ENCODE measurements at places on chromosomes 3 and 15.

DNA sequence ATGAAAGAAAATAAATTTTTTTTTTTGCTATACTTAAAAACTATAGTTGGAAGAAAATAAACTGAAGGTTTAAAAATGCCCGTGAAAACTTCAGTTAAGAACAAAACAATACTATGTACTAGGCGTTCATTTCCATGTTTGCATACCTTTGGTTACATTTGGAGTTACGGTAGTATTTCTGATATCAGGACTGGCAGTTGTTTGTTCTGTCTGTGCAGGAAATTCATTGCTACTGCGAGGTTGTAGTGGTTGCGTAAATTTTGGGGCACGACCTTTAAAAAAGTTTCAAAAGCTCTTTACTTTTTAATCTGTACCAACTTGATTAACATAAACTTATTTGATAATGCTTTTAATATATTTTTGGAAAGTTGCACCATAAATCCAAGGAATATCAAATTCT lies 47.9 kb downstream of the ST3GAL6 start:
- no peak for DNase-seq

DNA sequence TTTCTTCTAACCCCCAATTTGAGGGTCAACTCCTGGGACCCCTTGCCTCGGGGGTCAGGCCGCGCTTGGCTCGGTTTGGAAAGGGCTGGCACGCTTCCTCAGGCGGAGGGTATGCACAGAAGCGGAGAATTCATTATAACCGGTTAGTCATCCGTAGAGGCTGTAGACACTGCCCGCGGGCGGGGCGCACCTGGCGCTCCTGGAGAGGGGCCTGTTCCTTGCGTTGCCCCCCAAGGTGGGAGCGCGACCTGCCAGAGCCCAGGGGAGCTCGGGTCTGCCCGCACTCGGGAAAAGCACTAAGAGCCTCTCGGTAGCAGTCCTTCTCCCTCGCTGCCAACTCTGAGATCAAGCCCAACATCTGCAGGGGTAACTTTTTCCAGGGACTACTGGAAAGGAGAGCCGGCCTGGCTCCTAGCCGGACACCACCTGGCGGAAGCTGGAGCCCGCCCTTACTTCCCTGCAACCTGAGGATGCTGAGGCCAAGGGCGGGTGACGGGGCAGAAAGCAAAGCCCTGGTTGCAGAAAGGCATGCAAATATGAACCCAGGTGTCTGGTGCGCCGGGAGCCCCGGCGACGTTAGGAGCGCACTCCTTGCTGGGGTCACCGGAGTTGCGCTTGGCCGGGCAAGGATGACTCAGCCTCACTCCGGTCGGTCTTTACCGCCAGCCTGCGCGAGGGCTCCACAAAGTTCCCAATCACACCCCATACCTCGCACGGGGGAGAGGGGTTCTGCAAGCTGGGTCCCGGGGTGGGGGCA lies 1.5 kb upstream of the CACNA2D3 start:
- peak; percentile 32 for DNase-seq

DNA sequence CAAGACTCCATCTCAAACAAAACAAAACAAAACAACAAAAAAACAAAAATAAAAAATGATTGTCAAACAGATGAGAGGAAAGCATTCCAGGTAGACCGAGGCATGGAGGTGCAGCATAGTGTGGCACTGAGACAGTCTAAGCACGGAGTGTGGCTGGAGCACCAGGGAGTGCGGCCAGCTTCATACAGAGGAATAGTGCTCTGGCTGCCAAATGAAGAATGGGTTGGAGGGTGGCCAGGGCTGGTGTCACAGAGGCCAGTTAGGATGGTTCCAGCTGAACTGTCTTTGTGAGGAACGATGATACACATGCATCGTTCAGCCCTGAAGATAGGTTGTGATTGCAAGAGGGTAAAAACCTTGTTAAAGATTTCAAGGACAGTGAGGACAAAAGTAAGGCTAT lies 28.3 kb downstream of the MITF start:
- no peak for DNase-seq

DNA sequence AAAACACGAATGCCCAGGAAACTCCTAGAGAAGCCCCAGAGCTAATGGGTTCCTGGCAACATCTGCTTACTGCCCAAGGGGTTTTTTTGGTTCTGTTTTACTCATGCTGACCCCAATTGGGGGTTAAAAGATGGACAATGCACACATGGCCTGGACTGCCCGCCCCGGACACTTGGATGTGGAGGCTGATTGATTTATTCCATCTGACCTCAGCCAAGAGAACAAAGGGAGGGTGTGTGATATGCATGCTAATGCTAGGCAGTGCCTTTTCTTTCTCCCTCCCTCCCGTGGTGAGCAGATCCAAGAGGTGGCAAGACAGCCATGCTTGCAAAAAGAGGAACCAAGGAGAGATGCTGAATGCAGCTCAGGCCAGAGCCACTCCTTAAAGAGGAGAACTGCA lies 3.3 kb upstream of the LRTM1 start:
- no peak for DNase-seq

GRCh38 chr3:26588931-26589330 lies 33.6 kb upstream of the LRRC3B start:
- DNase-seq = no peak

GRCh38 chr3:121619691-121620090 lies 26.5 kb downstream of the FBXO40 start:
- peak; percentile 3 for DNase-seq

DNA sequence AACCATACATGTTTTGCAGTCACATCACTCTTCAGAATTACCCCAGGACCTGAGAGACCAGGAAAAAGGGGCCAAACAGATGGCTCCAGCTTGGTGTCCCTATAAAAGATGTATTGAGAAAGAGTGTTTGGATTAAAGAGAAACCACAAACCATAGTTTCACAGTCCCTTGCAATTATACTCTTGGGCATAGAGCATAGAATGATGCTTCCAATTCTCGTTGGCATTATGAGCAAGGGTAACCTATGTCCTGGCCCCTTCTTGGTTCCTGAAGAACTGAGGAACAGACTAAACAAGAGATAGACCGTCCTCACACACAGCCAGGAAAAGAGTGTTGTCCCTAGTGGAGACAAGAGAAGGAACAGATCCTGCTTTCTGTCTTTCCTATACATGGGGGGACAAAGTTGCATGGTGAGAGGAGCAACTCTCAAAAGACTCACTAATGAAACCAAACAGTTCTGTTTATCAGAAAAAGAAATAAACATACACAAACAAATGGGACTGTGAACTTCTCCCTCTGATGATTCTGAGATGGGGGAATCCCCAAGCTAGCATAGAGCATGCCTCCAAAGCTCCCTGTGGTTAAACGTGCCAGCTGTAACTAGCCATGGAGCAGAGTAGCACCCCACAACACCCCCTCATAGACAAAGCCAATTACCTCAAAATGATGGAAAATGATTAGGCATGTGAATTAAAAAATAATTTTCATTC lies 908.6 kb downstream of the NTRK3 start:
- DNase-seq = no peak

GRCh38 chr15:84947947-84948830 lies 33.5 kb upstream of the PDE8A start:
- peak; percentile 97 for DNase-seq

DNA sequence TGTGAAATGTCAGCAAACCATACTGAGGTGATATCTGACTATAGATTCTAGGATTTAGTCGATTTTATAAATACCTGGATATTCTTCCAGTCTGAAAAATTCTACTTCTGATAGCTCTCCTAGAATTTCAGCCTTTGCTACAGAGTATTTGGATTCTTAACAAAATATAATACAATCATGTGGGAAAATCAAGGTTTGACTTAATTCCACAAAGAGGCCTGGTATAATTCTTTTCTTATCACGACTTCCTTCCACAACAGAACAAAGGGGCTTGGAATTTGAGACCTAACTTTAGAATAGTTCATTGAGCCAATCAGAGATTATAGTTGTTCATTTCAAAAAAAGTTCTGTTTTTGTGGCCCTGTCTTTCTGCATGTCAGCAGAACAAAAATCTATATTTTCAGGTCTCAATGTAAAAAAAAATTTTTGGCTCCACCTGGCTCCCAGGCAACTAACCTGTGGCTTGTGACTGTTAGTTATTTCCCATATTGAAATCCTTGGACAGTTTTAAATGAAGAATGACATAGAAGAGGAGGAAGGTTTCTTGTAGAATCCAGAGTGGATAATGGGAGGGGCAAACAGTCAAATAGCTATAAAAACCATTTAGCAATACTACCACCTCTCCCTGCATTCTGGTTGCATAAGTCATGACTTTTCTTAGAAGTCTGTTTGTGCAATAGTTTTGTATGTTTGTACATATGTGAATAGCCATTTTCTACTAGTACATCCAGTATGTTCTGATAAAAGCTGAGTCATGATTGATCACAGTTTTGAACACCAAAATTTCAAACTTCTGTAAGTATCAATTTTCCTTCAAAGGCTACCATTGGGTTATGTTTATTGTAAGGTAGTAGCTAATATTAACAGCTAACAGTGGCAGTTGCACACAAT lies 4.0 kb downstream of the TM4SF1 start:
- DNase-seq = peak; percentile 92

GRCh38 chr15:66938114-66938830 lies 127.1 kb upstream of the SMAD3 start:
- no peak for DNase-seq

DNA sequence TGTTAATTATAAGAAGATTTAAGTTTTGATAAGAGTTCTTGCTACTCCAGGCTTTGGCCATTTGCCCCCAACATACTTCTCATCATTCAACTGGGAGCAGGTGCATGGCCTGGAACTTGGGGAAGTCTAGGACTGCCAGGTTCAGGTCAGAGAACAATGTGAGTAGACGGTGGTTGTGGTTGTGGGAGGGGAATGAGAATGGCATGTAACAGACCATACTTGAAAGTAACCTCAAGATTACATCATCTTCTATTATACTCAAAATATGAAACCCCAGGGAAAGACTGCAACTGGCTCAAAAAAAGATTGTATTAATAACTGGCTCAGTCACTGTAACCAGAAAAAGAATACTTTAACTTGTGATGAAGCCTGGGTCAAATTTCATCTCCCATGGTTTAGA lies 364.9 kb upstream of the DPPA4 start:
- peak; percentile 4 for DNase-seq

DNA sequence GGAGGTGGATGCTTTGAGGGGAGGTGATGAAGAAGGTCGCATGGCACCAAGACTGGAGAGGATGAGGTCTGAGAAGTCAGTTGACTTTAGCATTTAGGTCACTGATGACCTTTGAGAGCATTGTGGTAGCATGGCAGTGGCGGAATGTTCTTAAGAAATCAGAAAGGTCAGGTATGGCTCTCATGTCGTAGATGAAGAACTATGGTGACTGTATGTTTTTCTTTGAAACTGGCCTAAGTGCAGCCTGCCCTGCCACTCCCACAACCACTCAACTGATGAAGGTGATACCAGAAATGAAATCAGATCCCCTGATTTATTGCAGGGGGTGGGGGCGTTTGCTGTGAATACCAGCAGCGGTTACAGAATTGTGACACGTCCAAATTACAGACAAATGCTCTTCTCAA lies 102.6 kb downstream of the ITPR1 start:
- no peak for DNase-seq

DNA sequence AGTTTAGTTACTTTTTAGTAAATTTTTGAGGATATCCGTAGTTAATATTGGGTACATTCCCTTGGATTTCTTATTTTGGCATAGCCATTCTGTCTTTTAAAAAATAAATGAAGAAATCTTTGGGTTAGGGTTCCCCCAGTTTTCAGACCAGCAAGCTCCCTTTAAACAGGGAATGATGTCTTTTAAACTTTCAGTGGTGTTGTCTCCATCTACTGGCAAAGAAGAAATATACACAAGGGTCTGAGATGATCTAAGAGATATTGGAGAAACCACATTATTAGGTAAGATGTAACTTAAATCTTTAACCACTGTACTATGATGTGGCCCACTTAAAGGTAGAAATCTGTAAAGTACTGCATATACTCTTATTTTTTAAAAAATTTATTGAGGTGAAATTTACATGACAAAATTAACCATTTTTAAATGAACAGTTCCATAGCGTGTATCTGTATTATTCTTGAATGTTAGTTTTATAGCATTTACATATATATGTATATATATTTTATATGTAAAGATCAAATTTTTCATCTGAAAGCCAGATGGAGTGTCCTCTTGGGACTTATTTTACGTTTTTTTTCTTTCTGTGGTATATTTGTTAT lies 35.1 kb upstream of the EIF3J start:
- peak; percentile 67 for DNase-seq

DNA sequence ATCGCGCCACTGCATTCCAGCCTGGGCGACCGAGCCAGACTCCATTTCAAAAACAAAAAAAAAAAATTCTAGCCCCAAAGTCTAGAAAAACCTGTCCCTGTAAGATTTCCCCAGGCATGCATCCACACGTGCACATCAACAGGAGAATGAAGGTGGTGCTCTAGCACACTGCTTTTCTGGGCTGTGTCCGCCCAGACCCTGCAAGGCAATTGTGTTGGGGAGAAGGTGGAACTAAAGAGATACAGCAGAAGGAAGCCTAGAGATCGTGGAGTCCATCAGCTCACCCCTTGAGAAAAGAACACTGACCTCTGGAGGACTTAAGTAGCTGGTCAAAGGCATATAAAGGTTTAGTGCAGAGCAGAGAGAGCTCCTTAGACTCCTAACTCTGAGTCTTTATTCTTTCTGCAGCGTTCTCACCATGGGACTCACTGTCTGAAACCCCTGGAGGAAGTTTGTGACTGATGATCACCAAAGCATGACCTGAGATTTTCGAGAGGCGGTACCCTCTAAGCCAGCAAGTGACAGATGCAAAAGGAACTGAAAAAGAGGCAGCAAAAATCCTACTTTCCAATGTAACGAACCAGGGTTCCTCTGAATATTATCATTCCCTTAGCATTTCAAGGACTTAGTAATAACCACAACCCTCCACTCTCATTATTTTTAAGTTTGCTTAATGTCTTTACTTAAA lies 179.8 kb downstream of the MEX3B start:
- DNase-seq = no peak

- DNase-seq = no peak
Observed at GRCh38 chr15:79434361-79434760, 2.2 kb downstream of the MINAR1 start.

GRCh38 chr3:45084361-45084760 lies 58.3 kb downstream of the CLEC3B start:
- no peak for DNase-seq

- DNase-seq = no peak
Observed at GRCh38 chr3:167318996-167319615, 61.0 kb downstream of the ZBBX start.

GRCh38 chr3:73228959-73229358 lies 167.5 kb downstream of the EBLN2 start:
- peak; percentile 64 for DNase-seq

GRCh38 chr3:167253037-167253436 lies 127.1 kb downstream of the ZBBX start:
- no peak for DNase-seq

- DNase-seq = peak; percentile 36
Observed at GRCh38 chr3:5061218-5061569, 60.9 kb upstream of the ARL8B start.

GRCh38 chr3:143727391-143727790 lies 120.9 kb downstream of the SLC9A9 start:
- DNase-seq = peak; percentile 65

DNA sequence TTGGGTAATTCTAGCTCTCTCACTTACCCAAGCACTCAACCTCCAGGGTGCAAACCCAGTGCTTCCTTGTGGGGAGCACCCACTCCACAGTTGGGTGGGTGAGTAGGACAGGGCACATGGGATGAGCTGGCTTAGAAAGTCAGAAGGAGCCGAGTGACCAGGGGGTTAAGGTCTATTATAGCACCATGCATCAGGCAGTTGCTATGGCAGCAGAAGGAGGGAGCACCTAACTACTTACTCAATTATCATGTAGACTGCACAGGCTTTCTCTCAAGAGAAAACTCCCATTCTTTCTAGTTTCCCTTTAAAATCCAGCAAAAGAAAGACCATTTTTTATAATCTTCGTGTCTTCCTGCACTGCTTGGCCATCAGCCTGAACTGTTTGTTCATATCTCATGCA lies 163.0 kb downstream of the OCA2 start:
- no peak for DNase-seq

GRCh38 chr3:164418414-164418813 lies 659.9 kb downstream of the SI start:
- DNase-seq = no peak
